ENCODE measurements at places on chromosomes 12 and 14.

GRCh38 chr12:69726922-69727321, 11.7 kb upstream of the RAB3IP start:
- DNase-seq: no peak

GRCh38 chr14:52025310-52025709, 36.0 kb downstream of the RTRAF start:
- DNase-seq: no peak

DNA sequence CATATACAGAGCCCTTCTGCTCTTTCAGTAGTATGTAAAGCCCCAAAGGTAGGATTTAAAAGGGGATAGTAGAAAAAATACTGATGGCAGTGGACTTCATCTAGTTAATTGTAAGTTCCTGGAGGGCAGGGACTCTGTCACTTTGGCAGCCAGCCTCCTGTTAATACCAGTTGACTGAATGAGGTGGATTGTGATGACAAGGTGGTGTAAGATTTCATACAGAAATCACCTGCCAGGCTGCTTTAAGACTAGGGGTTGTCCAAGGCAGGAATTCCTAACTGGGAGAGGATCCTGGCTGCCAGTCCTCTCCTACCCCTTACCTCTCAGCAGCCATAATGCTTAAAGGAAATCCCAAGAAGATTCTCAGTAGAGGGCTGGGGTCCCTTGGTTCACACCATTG, 7.3 kb downstream of the DYRK2 start:
- no peak for DNase-seq

DNA sequence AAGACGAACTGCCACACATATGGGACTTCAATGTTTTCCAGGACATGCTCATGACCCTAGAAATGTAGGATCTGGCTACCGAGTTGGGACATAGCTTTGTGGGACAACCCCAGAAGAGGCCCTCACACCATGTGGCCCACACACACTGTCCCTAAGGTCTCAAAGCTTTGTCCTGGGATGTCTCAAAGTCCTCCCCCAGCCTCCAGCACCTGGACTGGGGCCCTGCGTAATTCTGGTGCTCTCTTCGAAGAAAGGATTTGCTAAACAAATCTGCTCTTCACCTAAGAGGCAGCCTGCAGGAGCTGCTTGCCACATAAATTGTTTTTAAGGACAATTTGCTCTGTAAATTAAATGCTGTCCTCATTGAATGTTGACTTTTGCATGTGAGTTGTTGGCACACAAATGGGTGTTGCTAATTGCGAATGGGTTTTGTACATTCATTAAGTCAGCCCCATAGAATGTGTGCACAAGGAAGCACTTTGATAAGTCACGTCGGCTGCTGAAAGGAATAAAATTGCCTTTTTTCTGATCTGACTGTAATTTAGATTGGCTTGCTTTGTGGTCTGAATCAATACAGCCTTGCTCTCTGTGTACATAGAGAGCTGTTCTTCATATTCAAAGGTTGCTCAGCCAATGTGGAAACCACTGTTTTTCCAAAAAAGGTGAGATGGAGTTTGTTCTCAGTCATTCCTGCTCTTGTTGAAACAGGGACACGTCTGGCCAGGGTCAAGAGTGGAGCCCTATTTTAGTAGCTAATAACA, 161.6 kb upstream of the PWP1 start:
- no peak for DNase-seq

DNA sequence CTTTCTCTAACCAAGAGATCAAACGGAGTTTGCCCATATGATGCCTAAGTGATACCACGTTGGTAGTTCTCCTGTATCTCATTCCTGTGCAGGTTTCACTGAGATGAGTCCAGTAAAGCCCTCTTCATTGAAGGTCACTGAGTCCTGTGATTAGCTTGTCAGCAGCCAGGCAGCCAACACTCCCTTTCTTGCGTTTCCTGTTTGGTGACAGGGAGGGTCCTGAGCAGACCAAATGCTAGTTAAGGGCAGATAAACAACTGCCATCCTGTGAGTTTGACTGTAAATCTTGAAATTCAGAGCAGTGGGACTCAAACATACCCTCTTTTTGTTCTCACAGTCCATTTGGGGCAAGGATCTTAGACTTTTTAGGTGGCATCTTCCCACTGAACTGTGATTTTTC, 39.4 kb downstream of the ZNF641 start:
- DNase-seq: no peak

DNA sequence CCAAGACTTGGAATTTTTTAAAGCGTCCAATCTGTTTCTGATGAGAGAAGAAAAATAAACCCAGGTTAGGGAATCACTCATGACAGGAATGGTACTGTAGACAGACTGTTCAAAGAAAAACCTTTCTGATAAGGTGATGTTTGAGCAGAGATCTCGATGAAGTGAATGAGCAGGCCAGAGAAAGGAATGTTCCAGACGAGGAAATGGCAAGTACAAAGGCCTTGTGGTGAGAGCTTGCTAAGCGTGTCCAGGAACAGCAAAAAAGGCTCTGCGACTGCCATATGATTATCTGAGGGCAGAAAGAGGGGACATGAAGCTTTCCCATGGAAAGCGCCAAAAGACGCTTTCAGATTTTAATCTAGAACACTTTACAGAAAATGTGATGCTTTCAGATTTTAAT, 458.4 kb upstream of the SOX5 start:
- no peak for DNase-seq

DNA sequence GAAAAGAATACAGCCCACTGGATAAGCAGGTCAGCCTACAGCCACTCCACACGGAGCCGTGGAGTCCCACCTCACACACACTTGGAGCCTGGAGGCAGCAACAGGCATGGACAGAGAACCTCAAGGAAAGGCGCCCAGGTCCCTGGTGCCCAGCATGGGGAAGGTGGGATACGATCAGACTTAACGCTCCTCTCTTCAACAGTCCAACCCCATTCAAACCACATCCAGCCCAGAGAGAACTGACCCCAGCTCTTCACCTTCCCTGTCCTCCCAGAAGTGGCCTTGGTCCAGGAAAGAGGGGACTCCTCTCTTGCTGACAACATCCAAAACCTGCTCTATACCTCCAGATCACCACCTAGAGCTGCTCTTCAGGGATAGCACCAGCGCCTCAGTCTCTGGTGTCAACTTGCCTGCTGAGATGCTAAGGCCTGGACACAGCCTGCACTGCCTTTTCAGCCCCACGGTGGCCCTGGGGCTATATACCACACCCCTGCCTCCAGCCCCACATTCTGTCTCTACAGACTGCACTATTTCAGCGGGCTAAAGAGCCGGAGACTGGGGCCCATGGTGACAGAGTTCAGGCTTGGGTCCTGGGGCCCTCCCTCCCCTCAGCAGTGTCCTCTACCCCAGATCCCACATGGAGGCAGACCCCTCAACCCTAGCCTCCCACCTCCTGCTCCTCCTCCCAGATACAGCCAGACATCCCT, 7.0 kb downstream of the ADCY6 start:
- DNase-seq: no peak

DNA sequence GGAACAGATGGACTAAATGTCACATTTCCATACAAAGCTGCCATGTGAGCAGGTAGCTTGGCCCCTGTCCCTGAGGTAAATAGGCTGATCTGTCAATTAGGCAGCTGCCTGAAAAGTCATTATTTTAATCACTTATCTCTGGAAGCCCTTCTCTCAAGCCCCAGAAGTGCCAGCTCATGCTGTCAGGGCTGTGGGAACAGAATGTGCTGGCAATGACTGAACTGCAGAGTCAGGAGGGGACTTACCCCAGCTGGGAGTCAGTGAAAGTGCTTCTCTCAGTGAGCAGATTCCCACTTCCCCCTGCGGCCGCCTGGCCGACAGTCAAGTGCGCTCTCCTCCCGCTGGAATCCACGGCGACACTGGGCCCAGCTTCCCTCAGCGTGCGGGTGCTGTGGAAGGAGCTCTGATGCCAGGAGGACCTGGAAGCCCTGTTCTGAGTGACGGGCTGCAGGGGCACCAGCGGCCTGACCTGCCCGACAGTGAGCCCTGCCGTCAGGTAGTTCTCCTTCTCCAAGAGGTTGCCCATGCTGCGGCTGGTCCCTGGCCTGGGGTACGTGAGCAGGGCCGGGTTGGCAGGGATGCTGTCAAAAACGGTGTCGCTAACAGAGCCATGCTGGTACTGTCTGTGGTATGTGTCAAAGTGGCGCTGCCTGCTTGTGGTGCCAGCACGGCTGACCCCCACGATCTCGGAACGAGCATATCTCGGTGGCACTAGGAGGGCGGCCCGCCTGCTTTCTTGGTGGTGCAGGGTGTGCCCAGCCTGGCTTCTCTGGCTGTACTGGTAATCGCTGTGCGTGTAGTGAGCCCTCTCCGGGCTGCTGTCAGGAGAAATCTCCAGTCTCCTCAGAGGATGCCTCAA, 18.7 kb downstream of the PKP2 start:
- no peak for DNase-seq

GRCh38 chr12:108548954-108549521, 11.9 kb downstream of the SART3 start:
- DNase-seq: no peak

- no peak for DNase-seq
These were observed 188.5 kb upstream of the TMEM132C start for GRCh38 chr12:128078301-128078971.

GRCh38 chr14:101374373-101375338, 186.6 kb upstream of the DIO3 start:
- DNase-seq: no peak

DNA sequence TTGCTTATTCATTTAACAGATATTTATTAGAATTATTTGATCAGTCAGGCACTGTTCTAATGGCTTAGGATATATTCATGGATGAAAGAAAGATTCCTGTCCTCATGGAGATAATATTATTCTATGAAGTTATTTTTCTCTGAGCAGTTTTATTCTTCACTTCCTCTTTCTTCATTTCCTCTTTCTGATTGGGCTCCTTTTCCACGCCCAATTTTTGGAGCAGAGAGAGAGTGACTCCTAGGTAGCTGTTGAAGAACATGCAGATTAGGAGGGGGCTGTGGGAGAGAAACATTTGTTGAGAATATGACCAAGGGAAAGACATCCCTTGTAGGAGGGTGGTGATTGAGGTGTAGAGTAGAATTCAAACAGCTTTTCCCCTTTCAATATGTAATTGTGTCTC, 6.0 kb upstream of the YARS2 start:
- DNase-seq: no peak

DNA sequence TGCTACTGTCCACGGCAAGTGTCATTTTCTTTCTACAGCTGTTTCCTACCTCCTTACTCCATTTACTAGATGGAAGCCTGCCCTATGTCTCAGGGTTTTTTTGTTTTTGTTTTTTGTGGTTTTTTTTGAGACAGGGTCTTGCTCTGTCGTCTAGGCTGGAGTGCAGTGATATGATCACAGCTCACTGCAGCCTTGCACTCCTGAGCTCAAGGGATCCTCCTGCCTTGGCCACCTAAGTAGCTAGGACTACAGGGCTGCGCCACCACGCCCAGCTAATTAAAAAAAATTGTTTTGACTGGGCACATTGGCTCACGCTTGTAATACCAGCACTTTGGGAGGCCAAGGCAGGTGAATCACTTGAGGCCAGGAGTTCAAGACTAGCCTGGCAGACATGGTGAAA, 14.7 kb downstream of the TUBA1A start:
- no peak for DNase-seq

GRCh38 chr12:75172611-75173010, 37.0 kb downstream of the KCNC2 start:
- no peak for DNase-seq

DNA sequence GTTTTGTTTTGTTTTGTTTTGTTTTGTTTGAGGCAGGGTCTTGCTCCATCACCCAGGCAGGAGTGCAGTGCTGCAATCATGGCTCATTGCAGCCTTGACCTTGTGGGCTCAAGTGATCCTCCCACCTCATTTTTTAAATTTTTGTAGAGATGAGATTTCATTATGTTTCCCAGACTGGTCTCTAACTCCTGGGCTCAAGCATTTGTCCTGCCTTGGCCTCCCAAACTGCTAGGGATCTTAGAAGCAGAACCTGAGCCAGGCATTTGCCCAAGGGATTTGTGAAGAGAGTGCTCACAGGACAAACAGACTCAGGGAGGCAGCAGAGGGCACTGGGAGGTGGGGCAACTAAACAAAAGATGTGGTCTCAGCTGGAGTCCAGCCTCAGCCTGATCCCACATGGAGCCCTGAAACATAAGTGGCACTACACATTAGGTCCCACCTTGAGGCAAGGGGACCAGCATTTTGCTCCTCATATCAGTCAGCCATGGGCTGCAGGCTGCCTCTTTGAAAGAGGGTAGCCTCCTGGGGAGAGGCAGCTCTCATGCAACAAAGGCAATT, 86.2 kb upstream of the CMKLR1 start:
- no peak for DNase-seq

GRCh38 chr12:114938487-114939210, 254.7 kb upstream of the TBX3 start:
- DNase-seq: no peak

DNA sequence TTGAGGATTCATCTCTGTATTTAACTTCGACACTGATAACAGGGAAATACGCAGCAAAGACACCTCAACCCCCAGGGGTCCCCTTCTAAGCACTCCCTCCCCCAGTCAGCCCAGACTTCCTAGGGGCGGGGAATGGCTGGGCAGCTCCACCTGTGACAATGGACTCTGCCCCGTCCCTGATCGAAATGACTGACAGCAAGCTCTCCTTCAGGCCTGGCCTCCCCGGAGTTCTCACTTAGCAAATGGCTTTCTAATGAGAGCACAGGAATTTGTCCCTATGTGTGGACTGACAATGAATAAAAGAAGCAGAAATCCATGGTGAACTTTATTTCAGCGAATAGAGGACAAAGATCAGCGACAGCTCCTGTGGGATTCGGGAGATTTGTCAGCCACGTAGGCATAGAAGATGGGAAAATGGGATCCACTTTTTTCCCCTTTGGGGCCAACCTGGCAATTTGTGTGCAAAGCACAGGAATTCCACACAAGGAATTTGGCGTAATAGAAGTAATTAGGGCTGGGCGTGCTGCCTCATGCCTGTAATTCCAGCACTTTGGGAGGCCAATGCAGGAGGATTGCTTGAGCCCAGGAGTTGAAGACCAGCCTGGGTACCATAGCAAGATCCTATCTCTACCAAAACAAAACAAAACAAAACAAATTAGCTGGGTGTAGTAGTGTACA, 63.8 kb downstream of the TNFAIP2 start:
- DNase-seq: peak; percentile 73

DNA sequence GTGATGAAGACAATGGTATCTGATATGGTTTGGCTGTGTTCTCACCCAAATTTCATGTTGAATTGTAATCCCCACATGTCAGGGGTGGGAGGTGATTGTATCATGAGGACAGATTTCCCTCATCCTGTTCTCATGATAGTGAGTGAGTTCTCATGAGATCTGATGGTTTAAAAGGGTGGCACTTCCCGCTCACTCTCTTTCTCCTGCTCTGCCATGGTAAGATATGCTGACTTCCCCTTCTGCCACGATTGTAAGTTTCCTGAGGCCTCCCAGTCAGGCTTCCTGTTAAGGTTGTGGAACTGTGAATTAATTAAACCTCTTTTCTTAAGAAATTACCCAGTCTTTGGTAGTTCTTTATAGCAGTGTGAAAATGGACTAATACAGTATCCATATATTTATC, 25.6 kb upstream of the PTHLH start:
- no peak for DNase-seq

- no peak for DNase-seq
These were observed 125.9 kb upstream of the MAP1LC3B2 start for GRCh38 chr12:116433249-116433648.
